ENCODE measurements at places on chromosomes 7 and 10.

DNA sequence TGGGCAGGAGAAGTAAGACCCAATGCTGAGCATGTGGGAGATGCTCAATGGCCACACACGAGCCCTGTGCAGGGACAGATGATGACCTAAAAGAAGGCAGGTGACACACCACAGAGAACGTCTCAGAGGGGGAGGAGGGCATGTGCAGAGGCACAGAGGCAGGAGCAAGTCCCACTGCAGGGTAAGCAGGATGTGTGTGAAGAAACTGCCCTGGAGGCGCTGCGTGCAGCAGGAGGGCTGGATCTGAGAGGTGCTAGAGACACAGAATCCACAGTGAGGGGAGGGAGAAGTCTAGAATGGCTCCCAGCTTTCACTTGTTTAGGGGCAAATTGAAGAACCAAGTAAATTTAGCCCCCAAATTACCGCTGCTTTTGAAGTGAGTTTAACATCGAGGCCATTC lies 14.9 kb downstream of the DYDC2 start:
- no peaks in the 10 kb centered on the region for H3K27me3 ChIP-seq
- no peak overlapping the region for H3K4me3 ChIP-seq
- peaks cover 3% of the 10 kb centered on the region for H3K36me3 ChIP-seq
- H3K4me1 ChIP-seq, result no peaks in the 10 kb centered on the region
- DNase-seq, result no peak

GRCh38 chr7:139265673-139266072 lies 34.6 kb downstream of the UBN2 start:
- H3K27me3 ChIP-seq, result no peaks in the 10 kb centered on the region
- peaks cover 34% of the 10 kb centered on the region for H3K36me3 ChIP-seq
- no peak overlapping the region for H3K4me3 ChIP-seq
- DNase-seq, result no peak

DNA sequence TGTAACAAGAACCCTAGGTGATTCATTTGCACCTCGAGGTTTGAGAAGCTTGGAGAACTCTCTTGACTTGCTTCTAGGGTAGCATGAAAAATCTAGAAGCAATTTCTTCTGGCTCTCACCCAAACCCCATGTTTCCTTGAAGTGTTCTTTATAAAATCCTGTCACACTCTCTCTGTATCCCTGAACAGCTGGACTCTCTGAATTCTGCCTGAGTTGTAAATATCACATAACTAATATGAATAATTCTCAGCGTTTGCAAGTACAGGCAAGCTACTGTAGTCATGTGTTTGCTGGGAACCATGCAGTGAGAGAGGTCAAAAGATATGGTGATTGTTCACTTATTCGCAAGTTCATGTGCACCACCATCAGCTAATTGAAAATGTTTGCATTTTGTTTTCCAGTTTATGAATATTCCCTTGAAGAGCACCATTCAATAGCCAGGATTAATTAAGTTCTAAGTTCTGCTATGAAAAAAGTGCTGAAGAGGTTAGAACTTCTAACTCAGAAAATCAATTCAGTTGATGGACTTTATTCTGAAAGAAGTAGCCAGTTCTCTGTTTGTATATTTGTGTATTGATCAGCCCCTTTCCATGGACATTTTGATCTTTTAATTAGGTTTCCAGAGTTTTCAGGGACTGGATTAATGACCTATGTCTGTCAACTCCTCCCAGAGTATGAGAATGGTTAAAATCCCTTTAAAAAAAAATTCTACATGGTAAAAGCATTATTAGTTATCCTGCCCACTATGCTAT lies 243.0 kb downstream of the PLXDC2 start:
- DNase-seq, result no peak
- no peaks in the 10 kb centered on the region for H3K27me3 ChIP-seq
- no peaks in the 10 kb centered on the region for H3K4me1 ChIP-seq
- peaks cover 18% of the 10 kb centered on the region for H3K36me3 ChIP-seq
- H3K27ac ChIP-seq, result peak overlapping the region; percentile 82

DNA sequence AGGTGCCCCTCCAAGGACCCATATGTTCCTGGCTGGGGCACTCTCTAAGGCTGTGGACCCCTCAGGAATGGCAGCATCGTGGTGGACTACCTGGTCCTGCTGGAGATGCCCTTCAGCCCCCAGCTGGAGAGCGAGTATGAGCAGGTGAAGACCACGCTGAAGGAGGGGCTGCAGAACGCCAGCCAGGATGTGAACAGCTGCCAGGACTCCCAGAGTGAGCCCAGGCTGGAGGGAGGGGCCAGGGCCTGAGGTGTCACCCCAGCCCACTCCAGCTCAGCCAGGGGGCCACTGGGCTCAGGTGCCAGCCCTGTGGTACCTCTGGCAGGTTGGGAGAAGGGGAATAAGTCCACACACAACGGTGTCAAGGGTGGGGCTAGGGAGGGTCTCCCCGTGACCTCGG lies 4.7 kb upstream of the MUC12 start:
- no peak overlapping the region for H3K27ac ChIP-seq
- H3K4me1 ChIP-seq, result peaks cover 7% of the 10 kb centered on the region
- no peaks in the 10 kb centered on the region for H3K36me3 ChIP-seq

DNA sequence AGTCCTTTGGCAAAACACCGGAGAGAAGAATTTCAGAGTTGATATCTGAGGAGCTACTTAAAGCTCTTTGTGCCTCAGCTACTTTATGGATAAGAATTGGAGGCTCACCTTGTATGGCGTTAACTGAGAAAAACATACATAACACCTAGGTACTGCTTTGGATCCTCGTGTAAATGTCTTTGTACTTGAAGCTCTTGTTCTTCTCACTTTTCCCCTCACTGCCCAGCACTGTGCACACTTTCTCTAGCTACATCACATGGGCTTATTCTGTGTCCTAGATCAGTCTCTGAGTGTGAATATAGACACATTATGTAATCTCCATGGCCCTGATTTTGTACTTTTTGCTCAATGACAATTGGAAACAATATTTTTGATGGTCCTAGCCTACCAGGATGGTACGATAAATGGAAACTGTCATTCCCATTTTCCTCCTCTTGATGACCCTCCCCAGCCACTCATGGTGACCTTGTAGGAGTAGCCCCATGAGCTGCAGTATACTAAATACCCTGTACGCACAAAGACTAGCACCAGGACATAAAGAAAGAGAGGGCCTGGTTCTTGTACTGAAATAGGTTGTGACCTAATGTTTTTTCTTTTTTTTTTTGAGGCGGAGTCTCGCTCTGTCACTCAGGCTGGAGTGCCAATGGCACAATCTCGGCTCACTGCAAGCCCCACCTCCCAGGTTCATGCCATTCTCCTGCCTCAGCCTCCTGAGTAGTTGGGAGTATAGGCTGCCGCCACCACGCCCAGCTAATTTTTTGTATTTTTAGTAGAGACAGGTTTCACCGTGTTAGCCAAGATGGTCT lies 22.1 kb downstream of the STAMBPL1 start:
- no peak overlapping the region for H3K4me3 ChIP-seq
- H3K36me3 ChIP-seq, result peaks cover 13% of the 10 kb centered on the region
- H3K27me3 ChIP-seq, result no peaks in the 10 kb centered on the region
- H3K27ac ChIP-seq, result no peak overlapping the region

GRCh38 chr7:111855161-111855841 lies 293.0 kb upstream of the IMMP2L start:
- peaks cover 8% of the 10 kb centered on the region for H3K4me1 ChIP-seq
- no peak overlapping the region for H3K27ac ChIP-seq
- H3K36me3 ChIP-seq, result peaks cover 18% of the 10 kb centered on the region
- no peaks in the 10 kb centered on the region for H3K27me3 ChIP-seq

DNA sequence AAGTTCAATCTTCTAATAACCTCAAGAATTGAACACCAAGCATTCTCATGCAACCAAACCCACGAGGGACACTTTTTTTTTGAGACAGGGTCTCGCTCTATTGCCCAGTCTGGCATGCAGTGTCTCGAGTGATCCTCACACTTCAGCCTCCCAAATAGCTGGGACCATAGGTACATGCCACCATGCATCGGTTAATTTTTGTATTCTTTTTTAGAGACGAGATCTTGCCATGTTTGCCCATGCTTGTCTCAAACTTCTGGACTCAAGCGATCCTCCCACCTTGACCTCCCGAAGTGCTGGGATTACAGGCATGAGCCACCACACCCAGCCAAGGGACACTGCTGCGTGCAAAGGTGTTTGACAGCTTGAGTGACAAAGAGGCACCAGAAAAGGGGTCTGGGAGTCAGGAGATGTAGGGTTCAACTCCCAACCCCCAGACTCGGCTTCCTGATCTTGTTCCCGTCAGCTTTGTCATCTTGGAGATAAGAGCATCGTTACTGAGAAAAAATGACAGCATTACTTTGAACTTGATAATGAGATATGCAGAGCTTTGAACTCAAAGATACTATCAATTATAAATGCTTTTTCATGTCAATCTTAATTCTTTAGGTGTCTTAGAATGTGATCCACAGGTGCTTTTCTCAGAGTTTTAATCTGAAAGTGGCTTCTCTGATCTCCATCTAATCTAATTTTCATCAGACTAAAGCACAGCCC lies 1.6 kb upstream of the CYTH3 start:
- peak overlapping the region; percentile 87 for H3K4me3 ChIP-seq
- no peak for DNase-seq
- no peaks in the 10 kb centered on the region for H3K36me3 ChIP-seq
- peaks cover 5% of the 10 kb centered on the region for H3K27me3 ChIP-seq
- H3K27ac ChIP-seq, result peak overlapping the region; percentile 3

DNA sequence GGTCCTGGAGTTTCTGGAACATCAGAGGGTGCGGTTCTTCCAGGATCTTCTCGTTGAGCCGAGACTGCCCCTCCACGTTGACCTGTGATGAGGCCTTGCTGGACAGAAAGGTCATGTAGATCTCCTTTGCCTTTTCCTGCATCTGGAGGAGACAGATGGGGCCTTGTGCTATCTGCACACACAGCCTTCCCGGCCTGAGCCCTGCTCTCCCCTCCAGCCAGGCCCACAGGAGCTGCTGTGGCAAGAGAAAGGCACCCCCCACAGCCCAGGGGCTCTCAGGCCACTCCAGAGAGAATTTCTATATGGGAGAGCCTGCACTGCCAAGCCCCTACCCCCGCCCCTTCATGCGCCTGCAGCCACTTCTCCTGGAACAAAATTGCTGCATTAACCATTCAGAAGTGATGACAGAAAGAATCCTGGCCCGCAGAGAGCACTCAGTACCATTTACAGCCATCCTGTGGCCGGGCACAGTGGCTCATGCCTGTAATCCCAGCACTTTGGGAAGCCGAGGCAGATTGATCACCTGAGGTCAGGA lies 26.9 kb downstream of the RGS10 start:
- H3K27me3 ChIP-seq, result no peaks in the 10 kb centered on the region
- no peaks in the 10 kb centered on the region for H3K36me3 ChIP-seq
- DNase-seq, result no peak
- H3K4me3 ChIP-seq, result no peak overlapping the region
- no peak overlapping the region for H3K27ac ChIP-seq
- peaks cover 20% of the 10 kb centered on the region for H3K4me1 ChIP-seq

GRCh38 chr10:71553432-71553831 lies 156.7 kb downstream of the CDH23 start:
- peaks cover 7% of the 10 kb centered on the region for H3K27me3 ChIP-seq
- no peak overlapping the region for H3K27ac ChIP-seq
- peaks cover 21% of the 10 kb centered on the region for H3K4me1 ChIP-seq
- DNase-seq, result no peak
- no peak overlapping the region for H3K4me3 ChIP-seq

DNA sequence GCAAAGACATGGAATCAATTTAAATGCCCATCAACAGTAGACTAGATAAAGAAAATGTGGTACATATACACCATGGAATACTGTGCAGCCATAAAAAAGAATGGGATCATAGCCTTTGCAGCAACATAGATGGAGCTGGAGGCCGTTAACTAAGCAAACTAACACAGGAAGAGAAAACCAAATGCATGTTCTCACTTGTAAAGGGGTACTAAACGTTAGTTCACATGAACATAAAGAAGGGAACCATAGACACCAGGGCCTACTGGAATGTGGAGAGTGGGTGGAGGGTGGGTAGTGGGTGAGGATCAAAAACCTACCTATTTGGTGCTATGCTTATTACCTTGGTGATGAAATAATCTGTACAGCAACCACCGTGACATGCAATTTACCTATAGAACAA lies 78.4 kb upstream of the GSDME start:
- H3K36me3 ChIP-seq, result peaks cover 3% of the 10 kb centered on the region
- H3K27ac ChIP-seq, result no peak overlapping the region
- H3K27me3 ChIP-seq, result no peaks in the 10 kb centered on the region
- peaks cover 4% of the 10 kb centered on the region for H3K4me1 ChIP-seq
- no peak for DNase-seq
- H3K4me3 ChIP-seq, result no peak overlapping the region

DNA sequence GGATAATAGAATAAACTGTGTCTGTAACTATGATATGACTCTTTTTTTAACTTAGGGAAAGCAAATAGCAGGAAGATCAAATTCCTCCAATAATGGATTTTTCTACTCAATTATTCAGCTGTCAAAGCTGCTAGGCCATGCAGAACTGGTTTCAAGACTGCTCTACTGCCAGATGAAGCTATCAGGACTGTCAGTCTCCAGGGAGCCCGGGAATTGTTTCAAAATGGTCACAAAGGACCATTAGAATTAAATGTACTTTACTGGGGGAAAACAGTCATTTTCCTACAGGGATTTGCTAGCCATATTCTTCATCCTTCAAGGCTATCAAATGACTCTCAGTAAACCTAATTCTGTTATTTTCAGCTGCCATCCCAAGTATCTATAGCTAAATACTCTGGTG lies 276.3 kb downstream of the LHFPL3 start:
- no peaks in the 10 kb centered on the region for H3K4me1 ChIP-seq
- H3K27ac ChIP-seq, result no peak overlapping the region
- H3K27me3 ChIP-seq, result no peaks in the 10 kb centered on the region
- H3K4me3 ChIP-seq, result no peak overlapping the region
- no peaks in the 10 kb centered on the region for H3K36me3 ChIP-seq

DNA sequence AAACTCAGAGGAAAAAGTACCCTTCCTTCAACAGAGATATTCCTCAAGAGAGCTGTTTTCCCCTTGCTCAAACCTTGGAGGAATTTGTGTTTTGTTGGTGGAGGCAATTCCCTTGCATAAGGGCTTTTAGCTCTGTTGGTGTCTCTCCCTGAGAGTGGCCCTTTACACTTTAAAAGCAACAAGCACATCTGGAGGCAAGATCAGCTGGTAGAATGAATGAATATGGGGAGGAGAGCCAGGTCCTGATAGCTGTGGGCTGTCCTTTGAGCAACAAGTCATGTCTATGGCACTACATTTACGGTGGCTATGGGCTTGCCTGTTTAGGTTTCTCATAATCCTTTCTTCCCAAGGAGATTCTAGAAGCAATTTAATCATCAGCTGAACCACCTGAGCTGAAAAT lies 384.0 kb downstream of the SORCS3 start:
- no peak for DNase-seq
- no peaks in the 10 kb centered on the region for H3K27me3 ChIP-seq
- H3K36me3 ChIP-seq, result no peaks in the 10 kb centered on the region
- peaks cover 18% of the 10 kb centered on the region for H3K4me1 ChIP-seq
- no peak overlapping the region for H3K4me3 ChIP-seq

GRCh38 chr7:18555120-18555519 lies 59.6 kb downstream of the HDAC9 start:
- DNase-seq, result no peak
- H3K36me3 ChIP-seq, result no peaks in the 10 kb centered on the region
- H3K27ac ChIP-seq, result no peak overlapping the region
- no peak overlapping the region for H3K4me3 ChIP-seq
- H3K4me1 ChIP-seq, result peaks cover 18% of the 10 kb centered on the region

GRCh38 chr7:147106746-147107145 lies 990.1 kb downstream of the CNTNAP2 start:
- H3K4me1 ChIP-seq, result no peaks in the 10 kb centered on the region
- no peak overlapping the region for H3K4me3 ChIP-seq
- H3K27me3 ChIP-seq, result no peaks in the 10 kb centered on the region
- no peaks in the 10 kb centered on the region for H3K36me3 ChIP-seq
- no peak for DNase-seq
- H3K27ac ChIP-seq, result no peak overlapping the region

Measured in type B pancreatic cell (in vitro differentiated cells).